ENCODE measurements at places on chromosomes 6 and 20.

GRCh38 chr20:63860325-63861051 is 810 bp upstream of the ABHD16B start:
- no peak for DNase-seq

DNA sequence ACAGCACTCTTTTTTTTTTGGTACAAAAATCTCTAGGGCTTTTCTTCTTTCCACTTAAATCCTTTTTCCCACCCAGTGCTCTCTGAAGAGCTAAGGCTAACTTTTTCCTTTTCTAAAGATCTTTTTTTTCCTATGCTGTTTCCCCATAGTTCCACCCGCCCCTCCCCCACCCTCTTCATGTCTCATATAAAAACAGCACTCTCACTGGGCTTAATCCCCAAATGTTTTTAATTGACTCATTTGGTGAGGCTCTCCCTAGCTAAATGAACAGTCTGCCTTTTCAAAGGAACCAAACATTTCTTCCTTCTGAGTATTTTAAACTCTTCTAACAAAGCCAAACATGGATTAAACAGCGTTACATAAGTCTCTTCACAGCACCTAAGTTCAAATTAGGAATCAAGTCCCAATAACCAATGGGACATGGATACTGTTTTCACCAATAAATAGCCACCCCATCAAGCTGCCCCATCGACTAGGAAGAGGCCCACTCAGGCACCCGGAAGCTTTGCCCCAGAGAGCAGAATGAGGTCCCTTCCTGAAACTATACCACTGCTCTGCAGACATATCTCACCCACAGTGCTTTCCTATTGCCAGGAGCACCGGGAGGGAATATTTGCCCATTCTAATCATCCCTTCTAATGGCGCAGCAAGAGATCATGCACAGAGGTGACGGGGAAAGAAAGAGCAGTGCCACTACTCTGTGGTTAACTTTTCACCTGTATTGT is 63.7 kb downstream of the ATXN1 start:
- DNase-seq: no peak

GRCh38 chr6:109242029-109242428 is 140.2 kb downstream of the CD164 start:
- no peak for DNase-seq

GRCh38 chr6:90226257-90226656 is 70.4 kb downstream of the BACH2 start:
- DNase-seq: no peak

DNA sequence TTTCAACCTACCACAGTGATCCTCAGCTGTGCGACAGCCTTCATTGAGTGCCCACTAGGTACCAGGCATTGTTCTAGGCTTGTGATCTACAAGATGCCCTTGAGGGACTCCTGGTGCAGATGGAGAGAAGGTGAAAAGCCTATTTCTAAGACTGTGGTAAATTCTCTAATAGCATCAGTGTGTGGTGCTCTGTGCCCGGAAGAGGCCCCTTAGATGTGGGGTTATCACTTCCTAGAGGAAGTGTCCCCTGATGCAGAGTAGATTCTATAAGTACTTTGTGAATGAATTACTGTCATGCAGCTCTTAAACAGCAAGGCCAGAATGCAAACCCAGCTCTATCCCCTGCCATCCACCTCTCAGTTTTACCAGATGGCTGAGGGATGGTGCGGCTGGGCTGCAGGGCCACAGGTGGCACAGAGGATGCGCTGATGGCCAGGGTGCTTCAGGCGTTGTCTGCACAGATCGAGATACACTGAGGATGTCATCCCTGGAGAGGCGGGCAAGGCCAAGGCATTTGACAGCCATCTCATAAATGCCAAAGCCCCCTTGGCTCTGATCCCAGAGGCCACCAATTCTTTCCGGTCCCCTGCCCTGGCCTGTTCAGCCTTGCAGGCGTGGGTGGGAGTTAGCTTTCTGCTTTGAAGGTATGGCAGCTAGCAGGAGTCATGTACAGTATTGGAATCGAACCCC is 96.7 kb downstream of the TOX2 start:
- DNase-seq: no peak

DNA sequence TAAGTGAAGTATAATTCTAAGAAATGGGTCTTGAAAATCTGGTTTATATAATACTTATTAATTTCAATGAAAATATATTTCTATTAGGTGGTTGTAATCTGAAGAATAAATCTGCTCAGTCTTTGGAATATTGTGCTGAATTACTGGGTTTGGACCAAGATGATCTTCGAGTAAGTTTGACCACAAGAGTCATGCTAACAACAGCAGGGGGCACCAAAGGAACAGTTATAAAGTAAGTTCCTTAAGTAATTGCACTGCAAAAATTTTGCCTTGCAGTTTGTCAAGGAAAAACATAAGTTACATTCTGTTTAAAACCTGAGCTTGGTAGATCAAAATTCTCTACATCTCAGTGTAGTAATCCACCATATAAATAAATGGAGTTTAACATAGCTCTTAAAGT is 106.0 kb downstream of the MYO6 start:
- peak; percentile 35 for DNase-seq

DNA sequence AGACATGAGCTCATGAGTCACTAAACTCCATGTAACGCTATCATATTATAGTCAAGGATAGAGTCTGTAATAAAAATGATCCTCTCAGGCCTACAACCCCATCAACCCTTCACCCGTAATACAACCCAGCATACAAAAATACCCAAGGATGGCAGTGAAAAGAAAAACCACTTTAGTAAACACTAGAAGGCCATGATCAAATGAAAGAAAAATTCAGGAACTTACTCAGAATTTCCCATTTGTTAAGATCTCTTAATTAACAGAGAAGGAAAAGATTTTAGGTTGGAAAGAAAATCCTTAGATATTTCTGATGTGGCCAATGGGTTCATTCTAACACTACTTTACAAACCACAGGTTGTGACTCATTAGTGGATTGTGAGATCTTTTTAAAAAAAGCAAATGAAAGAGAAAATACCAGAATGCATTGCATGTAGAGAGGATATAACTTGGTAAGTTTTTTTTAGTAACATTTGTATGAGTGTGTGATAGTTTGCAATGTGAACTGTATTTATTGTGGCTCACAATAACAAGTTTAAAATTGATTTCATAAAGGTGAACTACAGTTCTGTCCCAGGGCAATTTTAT is 8.0 kb upstream of the UBE2J1 start:
- no peak for DNase-seq

DNA sequence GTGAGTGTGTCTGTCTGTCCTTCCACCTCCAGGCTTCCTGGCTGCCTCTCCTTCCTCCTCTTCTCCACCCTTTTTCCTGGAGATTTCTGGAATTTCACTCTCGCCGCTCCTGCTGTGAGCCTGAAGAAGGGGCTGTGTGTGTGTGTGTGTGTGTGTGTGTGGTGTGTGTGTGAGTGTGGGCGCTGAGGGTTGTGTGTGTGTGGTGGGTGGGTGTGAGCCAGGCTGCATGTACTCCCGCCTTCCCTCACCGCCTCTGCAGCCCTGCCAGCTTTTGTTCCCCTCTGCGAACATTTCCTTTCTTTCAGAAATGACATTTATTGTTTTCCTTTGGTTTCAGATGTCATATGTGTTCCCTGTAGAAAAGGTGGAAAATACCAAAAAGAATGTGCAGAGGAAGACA is 76.0 kb downstream of the SRC start:
- DNase-seq: no peak

DNA sequence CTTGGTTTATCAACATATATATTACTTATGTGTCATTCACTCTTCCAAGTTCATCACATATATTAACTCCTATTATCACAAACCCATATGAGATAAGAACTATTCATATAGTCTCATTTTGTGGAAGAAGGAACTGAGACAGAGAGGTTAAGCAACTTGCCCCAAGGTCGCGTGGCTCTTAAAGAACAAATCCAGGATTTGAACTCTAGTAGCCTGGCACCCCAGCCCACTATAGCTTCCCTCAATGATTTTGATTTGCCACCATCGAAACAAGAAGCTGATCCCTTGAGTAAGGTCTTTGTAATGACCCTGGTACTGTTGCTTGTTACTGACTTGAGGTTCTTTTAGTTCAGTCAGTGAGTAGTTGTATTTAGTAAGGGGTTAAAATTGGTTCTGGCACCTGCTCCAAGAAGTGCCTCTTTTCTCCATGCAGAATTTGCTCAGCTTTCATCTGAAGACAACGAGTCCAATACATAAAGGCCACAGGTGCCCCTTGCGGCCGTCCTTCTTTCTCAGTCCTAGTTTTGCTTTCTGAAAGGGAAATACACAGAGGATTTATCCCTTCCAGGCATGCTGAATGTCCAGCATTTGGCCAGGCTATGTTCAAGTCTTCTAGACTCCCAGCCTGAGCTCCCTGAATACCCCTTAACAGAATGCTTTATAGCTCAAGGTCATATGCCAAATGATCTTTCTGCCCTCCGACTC is 253.0 kb downstream of the TBC1D7 start:
- DNase-seq: no peak

GRCh38 chr20:25380945-25381614 is 9.6 kb downstream of the ABHD12 start:
- no peak for DNase-seq

GRCh38 chr6:2990932-2991506 is 8.7 kb upstream of the NQO2 start:
- no peak for DNase-seq

DNA sequence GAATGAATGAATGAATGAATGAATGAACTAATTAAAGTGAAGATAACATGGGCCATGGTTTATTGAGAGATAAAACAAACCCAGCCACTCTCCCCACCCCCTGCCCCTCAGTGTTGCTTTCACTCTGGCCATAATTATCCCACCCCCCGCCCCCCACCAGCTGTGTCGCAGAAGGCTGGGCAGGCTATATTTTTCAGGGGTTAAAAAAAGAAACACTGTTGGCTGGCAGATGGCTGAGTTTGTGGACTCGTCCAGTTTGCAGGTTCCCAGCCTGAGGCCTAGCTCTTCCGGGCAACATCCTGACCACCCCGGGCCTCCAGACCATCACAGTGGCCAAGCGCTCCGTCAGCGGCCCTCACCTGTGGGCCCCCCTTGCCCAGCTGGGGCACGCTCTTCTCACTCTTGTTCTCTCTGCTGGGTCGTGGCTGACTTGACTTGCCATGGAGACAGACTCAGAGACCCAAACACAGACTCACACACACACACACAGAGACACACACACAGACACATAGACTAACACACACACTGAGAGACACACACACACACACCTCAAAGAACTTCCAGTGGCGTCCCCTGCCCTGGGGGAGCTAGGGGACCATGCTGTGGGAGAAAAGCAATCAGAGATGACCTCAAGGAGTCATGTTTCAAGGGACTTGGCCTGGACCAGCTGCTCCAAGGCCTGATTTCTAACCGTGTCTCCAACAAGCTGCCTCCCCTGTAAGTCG is 2.2 kb upstream of the GRM4 start:
- no peak for DNase-seq

- no peak for DNase-seq
Observed at GRCh38 chr6:16482702-16483314, 244.4 kb downstream of the GMPR start.

DNA sequence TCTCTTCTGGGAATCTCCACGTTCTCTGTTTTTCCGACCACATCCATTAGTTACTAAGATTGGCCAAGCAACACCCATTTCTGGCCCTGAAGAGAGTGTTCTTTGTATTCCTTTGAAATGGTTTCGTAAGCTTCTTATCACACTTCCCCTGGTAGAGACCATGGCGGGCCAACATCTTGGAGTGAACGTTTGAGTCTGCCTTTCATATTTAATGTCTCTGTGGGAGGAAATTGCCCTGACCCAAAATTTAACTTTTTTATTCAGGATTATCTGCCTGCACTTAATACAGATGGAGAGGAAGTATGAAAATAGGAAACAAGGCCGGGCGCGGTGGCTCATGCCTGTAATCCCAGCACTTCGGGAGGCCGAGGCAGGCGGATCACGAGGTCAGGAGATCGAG is 177.0 kb upstream of the SNX9 start:
- no peak for DNase-seq

- DNase-seq: peak; percentile 13
Observed at GRCh38 chr20:46814366-46815232, 80.0 kb upstream of the EYA2 start.

- DNase-seq: no peak
Observed at GRCh38 chr20:19466206-19466928, 253.9 kb downstream of the SLC24A3 start.

DNA sequence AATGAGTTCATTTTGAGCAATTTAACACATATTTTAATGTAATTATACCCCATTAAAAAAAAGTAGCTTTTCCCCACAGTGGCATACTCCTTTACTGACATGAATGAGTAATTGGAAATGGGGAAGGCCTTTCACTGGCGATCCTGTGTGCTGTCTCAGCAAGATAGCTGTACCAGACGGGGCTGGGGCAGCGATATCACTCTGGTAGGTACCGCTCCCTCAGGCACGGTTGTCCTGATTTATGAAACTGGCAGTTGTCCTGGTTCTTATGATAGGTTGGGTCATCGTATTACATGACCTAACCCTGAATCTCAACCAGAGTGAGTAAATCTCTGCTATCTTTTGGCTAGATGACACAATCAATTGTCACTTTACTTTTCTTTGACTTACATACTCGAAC is 355.0 kb upstream of the MAP3K7 start:
- DNase-seq: no peak

DNA sequence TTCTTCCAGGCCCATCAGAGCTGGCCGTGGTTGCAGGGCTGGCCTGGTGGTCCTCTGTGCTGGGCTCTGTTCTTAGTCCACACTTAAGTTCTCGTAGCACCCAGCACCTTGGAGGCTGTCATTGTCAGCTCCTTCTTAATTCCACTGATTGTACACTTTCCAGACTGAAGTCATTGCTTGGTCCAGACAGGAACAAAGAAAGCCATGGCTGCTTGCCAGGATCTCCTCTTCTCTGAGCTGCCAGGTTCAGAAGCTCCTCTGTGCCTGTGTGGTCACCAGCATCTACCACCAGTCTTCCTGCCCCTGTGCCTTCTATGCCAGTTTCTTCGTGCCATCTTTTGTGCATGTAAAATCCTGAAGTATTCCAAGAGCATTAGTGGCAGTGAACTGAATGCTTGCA is 39.5 kb upstream of the PCMTD2 start:
- DNase-seq: no peak

- no peak for DNase-seq
Observed at GRCh38 chr6:111773501-111774345, 99.5 kb downstream of the FYN start.

DNA sequence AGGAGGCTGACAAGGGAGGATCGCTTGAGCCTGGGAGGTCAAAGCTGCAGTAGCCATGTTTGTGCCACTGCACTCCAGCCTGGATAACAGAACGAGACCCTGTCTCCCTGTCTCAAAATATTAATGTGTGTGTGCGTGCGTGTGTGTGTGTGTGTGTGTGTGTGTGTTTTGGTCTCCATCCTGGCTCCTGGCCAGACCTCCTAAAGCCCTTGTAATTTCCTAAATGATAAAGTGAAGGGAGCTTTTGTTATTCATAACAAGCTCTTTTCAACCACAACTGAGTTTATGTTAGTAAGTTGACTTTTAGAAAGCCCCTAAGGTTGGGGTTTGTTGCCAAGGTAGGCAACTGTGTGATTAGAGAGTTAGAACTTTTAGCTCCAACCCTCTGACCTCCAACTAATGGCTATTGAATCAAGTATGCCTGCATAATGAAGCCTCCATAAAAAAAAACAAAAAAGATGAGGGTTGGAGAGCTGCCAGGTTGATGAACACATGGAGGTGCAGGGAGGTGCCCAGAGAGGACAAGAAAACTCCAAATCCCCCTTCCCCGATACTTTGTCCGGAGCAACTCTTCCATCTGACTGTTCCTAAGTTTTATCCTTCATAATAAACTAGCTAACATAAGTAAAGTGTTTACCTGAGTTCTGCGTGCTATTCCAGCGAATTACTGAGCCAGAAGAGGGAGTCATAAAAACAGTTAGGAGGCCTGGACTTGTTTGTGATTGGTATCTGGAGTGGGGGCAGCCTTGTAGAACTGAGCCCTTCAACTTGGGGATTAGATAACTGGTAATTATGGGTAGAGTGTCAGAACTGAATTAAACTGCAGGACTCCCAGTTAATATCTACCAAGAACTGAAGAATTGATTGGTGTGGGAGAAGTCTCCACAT is 5.3 kb upstream of the AIF1 start:
- no peak for DNase-seq
